A549 treated with dexamethasone at 1 μM for 4 hours (cell line): ENCODE measurements at places on chromosomes 16 and 17. TPM values are rescaled to one million over a fixed set of nuclear protein-coding genes. Genes with fewer than 3 reads are reported as not detected.

Gene NPTX1
- 112 to 211 TPM (median 167 TPM) in 5 replicates for total RNA-seq

Gene CCL23
- not detected in 5 replicates for total RNA-seq

Gene KRT31
- total RNA-seq = 0.05 TPM in 1 of 5 replicates, not detected in the others

Gene ZC3H7A
- total RNA-seq = 29.0 to 35.8 TPM (median 29.5 TPM) in 5 replicates

Gene OTOA
- 0.04 to 0.09 TPM (median 0.06 TPM) in 5 replicates for total RNA-seq

Gene OR2C1
- not detected in 5 replicates for total RNA-seq
